Caco-2 (cell line): ENCODE measurements at places on chromosomes 11 and 22. TPM values are rescaled to one million over a fixed set of nuclear protein-coding genes. Genes with fewer than 3 reads are reported as not detected.

- DNase-seq: no peak
Measured at GRCh38 chr11:65412271-65413076, 10.1 kb upstream of the NEAT1 start.

DNA sequence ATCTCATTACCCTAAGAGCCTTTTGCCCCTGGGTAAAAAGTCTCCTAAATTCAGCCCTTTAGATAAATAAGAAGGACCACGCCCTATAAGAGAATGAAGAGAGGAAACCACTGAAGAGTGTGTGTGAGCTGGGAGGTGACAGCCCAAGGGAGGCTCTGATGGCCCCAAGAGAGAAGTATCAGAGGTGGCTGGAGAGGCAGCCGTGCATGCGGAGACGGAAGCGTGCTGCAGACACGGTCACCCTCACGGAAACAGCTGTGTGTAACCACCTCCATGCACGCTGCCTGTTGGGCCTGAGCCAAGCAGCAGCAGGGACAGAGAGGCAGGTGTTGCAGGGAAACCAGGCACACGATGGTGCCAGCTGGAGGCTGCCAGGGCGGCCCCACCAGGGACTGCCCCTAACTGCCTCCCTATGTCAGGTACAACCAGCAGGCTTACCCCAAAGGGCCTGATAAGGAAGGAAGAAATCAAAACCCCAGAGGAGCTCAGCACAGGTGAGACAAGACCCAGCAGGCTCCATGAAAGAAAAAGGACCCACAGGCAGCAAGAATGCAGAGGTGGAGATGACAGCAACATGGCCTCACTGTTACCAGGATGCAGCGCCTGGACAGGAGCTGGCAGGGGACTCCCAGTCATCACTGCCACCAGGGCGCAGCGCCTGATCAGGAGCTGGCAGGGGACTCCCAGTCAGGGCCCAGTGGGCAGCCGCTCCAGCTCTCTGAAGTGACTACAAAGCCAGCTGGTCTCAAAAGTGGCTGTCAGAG lies 7.8 kb downstream of the LARGE2 start:
- no peak for DNase-seq

DNA sequence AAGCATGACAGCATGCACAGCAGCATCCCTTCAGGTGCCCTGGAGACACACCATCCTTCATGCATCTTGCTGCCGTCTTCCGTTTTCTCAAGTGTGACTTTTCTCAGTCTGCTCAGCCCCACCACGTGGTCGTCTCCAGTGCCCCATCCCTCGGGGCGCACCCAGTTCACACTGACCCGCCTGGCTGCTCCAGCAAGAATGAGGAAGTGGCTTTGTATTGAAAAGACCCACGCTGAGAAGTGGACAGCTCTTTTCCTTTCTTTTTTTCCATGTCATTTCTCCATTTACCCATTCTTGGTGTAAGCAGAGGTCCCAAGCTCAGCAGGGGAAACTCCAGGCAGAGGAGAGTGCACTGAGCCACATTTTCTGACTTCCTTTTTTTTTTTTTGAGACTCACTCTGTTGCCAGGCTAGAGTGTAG lies 14.5 kb downstream of the SERPINH1 start:
- DNase-seq: peak; percentile 89

- DNase-seq: no peak
Measured at GRCh38 chr22:49325531-49326395, 501.9 kb downstream of the BRD1 start.

DNA sequence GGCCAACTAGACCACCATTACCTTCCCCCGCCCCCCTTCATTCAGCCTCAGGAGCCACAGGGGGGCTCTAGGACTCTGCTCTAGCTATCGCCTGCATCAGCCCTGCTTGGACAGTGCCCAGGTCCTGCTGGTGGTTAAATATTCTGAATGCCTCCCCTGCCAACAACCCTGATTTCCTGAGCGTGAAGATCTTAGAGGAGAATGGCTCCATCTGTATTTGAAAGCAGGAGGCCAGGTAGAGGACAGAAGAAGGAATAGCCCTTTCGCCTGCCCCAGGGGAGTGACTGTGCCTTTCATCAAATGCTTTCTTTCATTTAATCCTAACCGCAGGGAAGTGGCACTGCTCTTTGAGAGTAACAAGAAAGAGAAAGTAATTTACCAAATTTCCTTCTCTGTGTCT lies 69.2 kb downstream of the ISX start:
- no peak for DNase-seq

DNA sequence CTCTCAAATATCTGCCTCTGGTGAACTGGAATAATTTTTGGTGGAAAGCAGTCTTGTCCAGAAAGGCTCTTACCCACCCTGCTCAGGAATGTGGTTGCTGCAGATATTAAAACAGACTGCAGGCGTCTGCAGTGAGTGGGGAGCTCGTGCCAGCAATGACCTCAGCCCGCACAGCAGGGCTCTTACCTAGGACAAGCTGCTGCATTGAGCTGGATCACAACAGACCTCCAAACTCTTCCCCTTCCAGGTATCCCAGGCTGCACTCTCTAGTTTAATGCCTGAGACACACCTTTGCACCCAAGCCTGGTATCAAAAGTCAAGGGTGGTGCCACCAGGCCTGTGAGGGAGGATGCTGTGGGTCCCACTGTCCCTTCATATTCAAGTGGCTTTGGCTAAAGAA lies 69.7 kb upstream of the CDON start:
- DNase-seq: no peak

GRCh38 chr22:37176464-37177061 lies 11.5 kb downstream of the C1QTNF6 start:
- DNase-seq: no peak

DNA sequence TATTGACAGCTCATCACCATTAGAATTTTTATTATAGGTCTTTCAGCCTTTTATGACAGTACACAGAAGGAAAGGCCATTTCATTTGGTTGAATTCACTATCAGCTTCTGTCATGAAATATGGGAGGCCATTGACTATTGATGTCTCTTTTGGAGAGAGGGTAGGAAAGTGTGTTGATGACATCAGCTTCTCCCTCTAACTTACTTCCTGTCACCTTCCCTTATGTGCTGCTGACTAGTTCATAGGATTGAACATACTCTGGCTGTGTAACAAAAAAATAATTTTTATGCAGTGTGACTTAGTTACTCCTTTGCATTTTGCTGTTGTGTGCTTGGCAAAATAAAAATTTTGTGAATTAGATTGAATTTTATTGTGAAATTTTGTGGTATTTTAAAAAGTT lies 769.2 kb downstream of the METTL15 start:
- no peak for DNase-seq

GRCh38 chr11:14094481-14095037 lies 132.0 kb downstream of the SPON1 start:
- DNase-seq: no peak

- DNase-seq: no peak
Measured at GRCh38 chr11:43676933-43677332, 3.6 kb upstream of the HSD17B12 start.

GRCh38 chr11:43871051-43871450 lies 9.6 kb upstream of the ALKBH3 start:
- DNase-seq: no peak

- no peak for DNase-seq
Measured at GRCh38 chr11:41866525-41866924, 407.1 kb upstream of the LRRC4C start.

GRCh38 chr11:21774212-21774611 lies 418.7 kb upstream of the ANO5 start:
- DNase-seq: no peak

DNA sequence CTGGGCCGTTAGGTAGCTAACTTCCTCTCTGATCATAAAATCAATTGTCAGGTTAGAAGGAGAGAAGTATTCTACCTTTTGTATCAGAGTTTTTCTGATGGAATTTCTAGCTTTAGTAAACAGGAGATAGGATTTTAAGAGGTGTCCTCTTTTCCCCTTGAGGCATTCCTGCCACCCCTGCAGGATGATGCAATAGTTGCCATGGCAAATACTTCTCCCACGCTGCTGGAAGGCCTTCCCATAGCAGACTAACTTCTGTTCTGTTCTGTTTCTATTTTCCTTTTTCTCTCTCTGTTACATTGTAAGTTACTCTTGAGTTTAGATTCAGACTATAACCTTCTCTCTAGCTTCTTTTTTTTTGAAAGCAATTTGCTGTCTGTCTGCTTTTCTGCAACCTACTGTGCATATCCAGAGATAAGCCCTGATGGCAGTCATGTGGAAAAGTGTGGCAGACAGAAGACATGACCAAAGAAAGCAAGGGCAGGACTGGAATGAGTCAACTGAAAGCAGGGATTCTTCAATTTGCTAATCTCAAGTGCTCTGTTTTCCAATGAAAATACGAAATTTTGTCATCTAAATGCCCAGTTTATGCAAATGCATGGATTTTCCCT lies 679.1 kb downstream of the DLG2 start:
- DNase-seq: peak; percentile 18

Gene MMP27
- not detected in 2 replicates for total RNA-seq

Gene MYO7A
- total RNA-seq: 8.9 and 10.2 TPM in 2 replicates

Gene SLC5A12
- 0.44 and 0.82 TPM in 2 replicates for total RNA-seq

Gene OR8B3
- not detected in 2 replicates for total RNA-seq

Gene CARD16
- total RNA-seq: 0.77 and 1.5 TPM in 2 replicates

Gene SOX6
- 10.8 and 24.0 TPM in 2 replicates for total RNA-seq
